ENCODE measurements at places on chromosomes 12 and 14.

DNA sequence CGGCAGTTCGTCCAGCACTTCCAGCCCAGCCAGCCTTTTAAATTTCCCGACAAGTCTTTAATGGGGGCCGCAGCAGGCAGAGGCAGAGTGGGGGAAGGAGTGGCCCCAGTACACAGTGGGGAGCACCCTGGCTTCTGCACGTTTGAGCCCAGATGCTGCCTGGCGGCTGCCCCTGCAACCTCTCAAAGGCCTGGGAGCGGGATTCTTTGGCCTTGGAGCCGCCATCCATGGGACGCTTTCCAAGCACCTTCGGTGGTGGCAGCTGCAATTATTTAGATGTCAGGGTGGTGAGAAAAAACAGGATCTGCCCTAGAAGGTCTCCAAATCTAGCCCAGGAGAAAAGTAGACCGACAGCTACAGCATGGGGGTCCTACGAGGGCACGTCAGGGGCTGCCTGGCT, 46.0 kb downstream of the FAM222A start:
- no peaks in the 10 kb centered on the region for H3K36me3 ChIP-seq
- H3K27ac ChIP-seq, result no peak overlapping the region
- no peaks in the 10 kb centered on the region for H3K27me3 ChIP-seq
- H3K4me1 ChIP-seq, result peaks cover 14% of the 10 kb centered on the region

DNA sequence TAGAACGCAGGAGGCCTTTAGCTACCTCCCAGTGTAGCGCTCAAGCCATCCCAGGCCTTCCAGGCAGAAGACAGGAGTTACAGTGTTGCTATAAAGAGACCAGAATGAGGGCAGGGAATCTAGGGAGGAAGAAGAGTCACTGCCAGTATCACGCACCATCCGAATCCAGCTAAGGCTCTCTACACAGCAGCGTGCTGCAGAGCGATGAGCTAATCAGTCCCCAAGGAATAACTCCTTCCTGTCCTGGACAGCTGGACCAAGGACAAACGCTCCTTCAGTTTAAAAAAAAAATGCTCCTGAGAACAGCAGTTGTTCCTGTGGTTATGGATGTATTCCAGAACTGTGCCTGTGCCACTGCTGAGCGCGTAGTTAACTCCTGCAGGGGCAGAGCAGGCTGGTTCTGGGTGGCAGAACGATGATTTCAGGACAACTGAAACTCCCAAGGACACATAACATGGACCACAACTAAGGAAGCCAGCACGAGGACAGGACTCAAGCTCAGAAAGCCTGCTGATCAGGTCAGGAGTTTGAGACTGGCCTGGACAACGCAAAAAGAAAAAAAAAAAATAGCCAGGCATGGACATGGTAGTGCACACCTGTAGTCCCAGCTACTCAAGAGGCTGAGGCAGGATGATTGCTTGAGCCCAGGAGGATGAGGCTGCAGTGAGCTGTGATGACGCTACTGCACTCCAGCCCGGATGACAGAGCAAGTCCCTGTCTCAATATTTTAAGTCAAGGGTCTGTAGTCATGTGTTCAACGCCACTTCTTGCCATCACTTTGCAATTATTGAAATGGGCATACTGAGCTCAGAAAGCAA, 2.6 kb downstream of the IFFO1 start:
- H3K36me3 ChIP-seq, result peaks cover 33% of the 10 kb centered on the region
- H3K4me3 ChIP-seq, result peak overlapping the region; percentile 93
- peaks cover 65% of the 10 kb centered on the region for H3K4me1 ChIP-seq
- no peak for DNase-seq
- H3K27me3 ChIP-seq, result no peaks in the 10 kb centered on the region

DNA sequence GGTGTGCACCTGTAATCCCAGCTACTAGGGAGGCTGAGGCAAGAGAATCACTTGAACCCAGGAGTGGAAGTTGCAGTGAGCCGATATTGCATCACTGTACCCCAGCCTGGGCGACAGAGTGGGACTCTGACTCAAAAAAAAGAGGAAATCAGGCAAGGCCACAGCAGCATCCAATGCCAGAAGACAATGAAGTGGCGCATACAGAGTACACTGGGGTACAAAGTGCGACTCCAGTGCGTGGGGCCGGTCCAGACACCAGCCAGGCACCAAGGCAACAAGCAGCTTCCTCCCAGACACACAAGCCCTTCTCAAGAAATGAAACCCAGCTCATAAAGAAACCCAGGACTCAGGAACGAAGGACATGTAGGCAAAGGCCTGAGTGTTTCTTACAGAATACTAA, 28.2 kb downstream of the TTC7B start:
- peak; percentile 67 for DNase-seq
- no peak overlapping the region for H3K4me3 ChIP-seq
- H3K27me3 ChIP-seq, result no peaks in the 10 kb centered on the region
- no peak overlapping the region for H3K27ac ChIP-seq

DNA sequence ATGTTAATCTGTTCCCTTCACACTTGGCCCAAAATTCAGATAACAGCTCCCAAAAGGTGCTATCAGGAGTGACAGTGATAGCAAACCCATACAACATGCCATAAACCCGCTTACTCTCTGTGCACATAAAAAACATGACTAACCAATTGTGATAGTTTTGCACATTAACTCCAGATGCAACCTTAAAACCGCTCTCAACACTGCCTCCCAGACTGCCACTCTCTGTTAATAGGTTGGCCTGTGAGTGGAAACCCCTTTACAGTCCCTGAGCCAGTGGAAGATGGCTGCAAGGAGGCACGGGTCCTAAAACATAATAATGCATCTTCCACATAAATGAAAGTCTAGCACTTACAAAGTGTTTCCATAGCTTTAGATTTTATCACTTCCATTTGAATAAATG, 12.0 kb upstream of the TMTC1 start:
- no peak overlapping the region for H3K27ac ChIP-seq
- no peak for DNase-seq
- H3K4me3 ChIP-seq, result no peak overlapping the region
- peaks cover 4% of the 10 kb centered on the region for H3K27me3 ChIP-seq

GRCh38 chr12:69843608-69844007, 18.6 kb downstream of the MYRFL start:
- H3K27ac ChIP-seq, result no peak overlapping the region
- no peaks in the 10 kb centered on the region for H3K4me1 ChIP-seq
- no peak for DNase-seq
- H3K4me3 ChIP-seq, result no peak overlapping the region
- H3K27me3 ChIP-seq, result no peaks in the 10 kb centered on the region

- no peak for DNase-seq
- H3K4me1 ChIP-seq, result no peaks in the 10 kb centered on the region
- H3K36me3 ChIP-seq, result no peaks in the 10 kb centered on the region
- no peak overlapping the region for H3K4me3 ChIP-seq
Measured at GRCh38 chr12:19553175-19553574, 113.9 kb downstream of the AEBP2 start.

GRCh38 chr12:6909421-6910145, 4.8 kb upstream of the ENO2 start:
- no peaks in the 10 kb centered on the region for H3K27me3 ChIP-seq
- peaks cover 5% of the 10 kb centered on the region for H3K36me3 ChIP-seq

DNA sequence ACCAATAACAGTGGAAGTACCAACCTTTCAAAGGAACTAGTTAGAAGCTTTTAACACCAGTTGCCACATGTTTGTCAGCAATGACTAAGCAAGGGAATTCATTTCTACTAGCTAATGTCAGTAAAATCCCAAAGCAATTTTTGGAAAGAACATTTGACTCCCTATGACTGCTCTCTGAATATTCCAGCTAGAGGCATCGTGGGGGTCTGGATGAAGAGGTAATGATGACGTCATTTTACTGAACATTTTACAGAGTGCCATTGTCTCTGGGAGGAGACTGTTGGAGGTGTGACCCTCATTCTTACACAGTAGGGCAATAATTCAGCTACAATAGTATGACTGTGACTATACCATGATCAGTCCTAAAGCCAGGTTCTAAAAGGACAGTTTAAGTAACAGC, 204.8 kb downstream of the ITPR2 start:
- H3K36me3 ChIP-seq, result peaks cover 18% of the 10 kb centered on the region
- H3K27me3 ChIP-seq, result no peaks in the 10 kb centered on the region
- no peak overlapping the region for H3K4me3 ChIP-seq
- H3K27ac ChIP-seq, result no peak overlapping the region
- H3K4me1 ChIP-seq, result no peaks in the 10 kb centered on the region

GRCh38 chr12:113291586-113291985, 43.3 kb downstream of the SLC8B1 start:
- no peak overlapping the region for H3K27ac ChIP-seq
- no peak for DNase-seq
- H3K4me1 ChIP-seq, result no peaks in the 10 kb centered on the region

DNA sequence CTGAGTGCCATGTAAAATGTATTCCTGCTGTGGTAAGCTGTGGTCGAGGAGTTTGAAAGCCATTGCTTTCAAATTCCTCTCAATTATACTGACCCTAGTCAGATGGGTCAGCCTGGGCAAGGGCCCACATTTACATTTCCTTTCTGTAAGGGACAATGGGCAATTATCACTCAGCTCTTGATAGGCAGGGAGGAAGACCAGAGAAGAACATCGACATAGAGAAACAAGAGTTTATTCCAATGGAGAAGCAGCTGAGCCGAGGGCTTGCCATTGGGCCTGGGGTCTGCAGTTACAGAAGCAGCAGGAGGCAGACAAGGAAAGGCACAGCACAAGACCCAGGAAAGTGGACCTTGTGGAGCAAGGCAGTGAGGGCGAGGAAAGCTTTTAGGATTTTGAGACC, 9.7 kb downstream of the NRIP2 start:
- peaks cover 100% of the 10 kb centered on the region for H3K36me3 ChIP-seq
- no peak overlapping the region for H3K4me3 ChIP-seq
- no peaks in the 10 kb centered on the region for H3K27me3 ChIP-seq
- no peak overlapping the region for H3K27ac ChIP-seq

DNA sequence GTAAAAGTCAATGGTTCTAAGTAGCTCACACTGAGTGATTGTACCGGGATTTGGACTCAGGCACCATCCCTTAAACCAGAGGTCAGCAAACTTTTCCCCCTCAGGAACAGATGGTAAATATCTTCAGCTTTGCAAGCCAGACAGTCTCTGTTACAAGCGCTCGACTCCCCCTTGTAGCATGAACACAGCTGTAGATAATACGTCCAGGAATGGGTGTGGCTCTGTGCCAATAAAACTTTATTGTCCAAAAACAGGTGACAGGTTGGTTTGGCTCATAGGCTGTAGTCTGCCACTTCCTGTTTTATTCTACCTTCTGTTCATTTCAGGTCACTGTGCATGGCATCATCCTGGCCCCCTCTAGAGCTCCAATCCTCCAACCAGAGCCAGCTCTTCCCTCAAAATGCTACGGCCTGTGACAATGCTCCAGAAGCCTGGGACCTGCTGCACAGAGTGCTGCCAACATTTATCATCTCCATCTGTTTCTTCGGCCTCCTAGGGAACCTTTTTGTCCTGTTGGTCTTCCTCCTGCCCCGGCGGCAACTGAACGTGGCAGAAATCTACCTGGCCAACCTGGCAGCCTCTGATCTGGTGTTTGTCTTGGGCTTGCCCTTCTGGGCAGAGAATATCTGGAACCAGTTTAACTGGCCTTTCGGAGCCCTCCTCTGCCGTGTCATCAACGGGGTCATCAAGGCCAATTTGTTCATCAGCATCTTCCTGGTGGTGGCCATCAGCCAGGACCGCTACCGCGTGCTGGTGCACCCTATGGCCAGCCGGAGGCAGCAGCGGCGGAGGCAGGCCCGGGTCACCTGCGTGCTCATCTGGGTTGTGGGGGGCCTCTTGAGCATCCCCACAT, 7.6 kb downstream of the BDKRB1 start:
- DNase-seq, result no peak
- H3K4me1 ChIP-seq, result peaks cover 10% of the 10 kb centered on the region
- no peak overlapping the region for H3K4me3 ChIP-seq
- no peaks in the 10 kb centered on the region for H3K36me3 ChIP-seq
- no peaks in the 10 kb centered on the region for H3K27me3 ChIP-seq

DNA sequence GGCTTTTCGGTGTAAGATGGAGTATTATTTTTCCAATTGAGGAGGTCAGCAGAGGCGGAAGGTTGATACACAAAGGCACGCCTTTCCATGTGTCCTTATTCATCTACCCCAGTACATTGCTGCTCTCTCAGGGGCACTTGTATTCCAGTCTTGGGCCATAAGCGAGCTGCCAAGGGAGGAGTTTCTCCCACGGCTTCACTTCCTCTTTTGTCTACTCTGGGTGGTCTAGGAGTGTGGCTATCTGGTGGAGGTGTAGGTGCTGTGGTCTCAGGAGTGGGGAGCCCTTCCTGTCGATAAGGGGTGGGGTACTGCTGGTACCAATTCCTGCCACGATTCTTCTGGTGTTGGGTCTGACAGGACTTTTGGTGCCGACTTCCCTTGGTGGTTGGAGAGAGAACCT, 73.4 kb downstream of the GAS2L3 start:
- no peaks in the 10 kb centered on the region for H3K4me1 ChIP-seq
- no peak overlapping the region for H3K27ac ChIP-seq
- no peak for DNase-seq
- peaks cover 10% of the 10 kb centered on the region for H3K27me3 ChIP-seq

- no peak overlapping the region for H3K27ac ChIP-seq
- no peaks in the 10 kb centered on the region for H3K36me3 ChIP-seq
- no peak overlapping the region for H3K4me3 ChIP-seq
- H3K27me3 ChIP-seq, result no peaks in the 10 kb centered on the region
Measured at GRCh38 chr12:100345020-100345767, 11.7 kb upstream of the SLC17A8 start.

GRCh38 chr14:32078023-32078857, 1.1 kb downstream of the ARHGAP5 start:
- H3K4me1 ChIP-seq, result peaks cover 54% of the 10 kb centered on the region
- peak overlapping the region; percentile 95 for H3K27ac ChIP-seq
- H3K4me3 ChIP-seq, result peak overlapping the region; percentile 89
- DNase-seq, result peak; percentile 50

DNA sequence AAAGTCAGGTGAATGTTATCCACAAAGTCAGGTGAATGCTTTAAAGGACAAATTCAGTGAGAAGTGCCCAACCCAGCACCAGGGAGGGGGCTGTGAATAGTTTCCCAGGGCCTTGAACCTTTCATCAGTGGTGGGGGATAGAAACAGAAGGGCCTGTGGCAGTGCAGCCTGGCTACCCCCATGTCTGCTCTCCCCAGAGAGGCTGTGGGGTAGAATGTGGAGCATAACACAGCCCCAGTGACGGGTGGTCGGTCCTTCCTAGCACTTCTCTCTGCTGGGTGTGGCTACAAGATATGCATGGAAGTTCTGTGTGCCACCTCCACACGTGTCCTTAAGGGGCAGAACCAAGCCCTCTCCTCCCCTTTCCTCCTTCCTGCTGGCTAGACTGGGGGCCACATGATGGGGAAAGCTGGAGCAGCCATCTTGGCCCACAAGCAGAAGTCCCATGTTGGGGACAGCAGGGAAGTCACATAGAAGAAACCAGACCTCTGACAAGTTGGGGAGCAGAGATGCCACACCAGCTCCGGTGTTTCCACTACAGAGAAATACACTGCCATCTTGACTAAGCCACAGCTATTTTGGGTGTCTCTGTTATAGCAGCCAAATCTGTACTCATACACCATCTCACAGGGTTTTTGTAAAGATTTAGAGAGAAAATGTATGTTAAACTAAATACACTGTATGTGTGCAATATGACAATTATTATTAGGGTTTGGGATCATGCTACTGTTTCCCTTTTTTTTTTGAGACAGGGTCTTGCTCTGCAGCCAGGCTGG, 17.0 kb downstream of the RITA1 start:
- H3K4me1 ChIP-seq, result peaks cover 8% of the 10 kb centered on the region
- H3K27ac ChIP-seq, result no peak overlapping the region
- no peaks in the 10 kb centered on the region for H3K36me3 ChIP-seq
- peak; percentile 23 for DNase-seq
- no peaks in the 10 kb centered on the region for H3K27me3 ChIP-seq
- H3K4me3 ChIP-seq, result no peak overlapping the region

Measured in lower lobe of right lung (tissue), 2 donors.